ENCODE measurements at places on chromosomes 1 and 21.
A peak's percentile ranks its signal among the peaks of the same experiment; 100 is the strongest.

DNA sequence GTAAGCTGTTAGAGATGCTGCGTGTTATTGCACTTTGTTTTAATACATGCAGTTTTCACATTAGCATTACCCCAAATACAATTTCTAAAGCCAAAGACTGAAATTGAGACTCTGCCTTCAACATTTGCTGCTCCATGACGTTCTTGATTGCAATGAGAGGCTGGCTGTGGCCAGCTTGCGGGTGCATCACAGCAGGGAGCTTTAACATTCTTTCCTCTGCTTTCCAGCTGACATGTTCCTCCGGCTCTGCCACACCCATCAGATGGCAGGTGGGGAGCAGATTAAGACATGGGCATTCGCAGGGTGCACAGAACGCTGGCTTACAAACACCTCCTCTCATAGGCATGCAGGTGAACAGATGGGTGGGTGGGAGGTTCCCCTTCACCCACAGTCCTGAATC, 314.1 kb downstream of the DISC1 start:
- no peak for DNase-seq

- DNase-seq: no peak
Measured at GRCh38 chr1:171251042-171251951, 3.0 kb downstream of the FMO1 start.

- no peak for DNase-seq
Measured at GRCh38 chr1:8437347-8437746, 119.4 kb downstream of the SLC45A1 start.

- no peak for DNase-seq
Measured at GRCh38 chr1:68401506-68401905, 48.2 kb downstream of the RPE65 start.

DNA sequence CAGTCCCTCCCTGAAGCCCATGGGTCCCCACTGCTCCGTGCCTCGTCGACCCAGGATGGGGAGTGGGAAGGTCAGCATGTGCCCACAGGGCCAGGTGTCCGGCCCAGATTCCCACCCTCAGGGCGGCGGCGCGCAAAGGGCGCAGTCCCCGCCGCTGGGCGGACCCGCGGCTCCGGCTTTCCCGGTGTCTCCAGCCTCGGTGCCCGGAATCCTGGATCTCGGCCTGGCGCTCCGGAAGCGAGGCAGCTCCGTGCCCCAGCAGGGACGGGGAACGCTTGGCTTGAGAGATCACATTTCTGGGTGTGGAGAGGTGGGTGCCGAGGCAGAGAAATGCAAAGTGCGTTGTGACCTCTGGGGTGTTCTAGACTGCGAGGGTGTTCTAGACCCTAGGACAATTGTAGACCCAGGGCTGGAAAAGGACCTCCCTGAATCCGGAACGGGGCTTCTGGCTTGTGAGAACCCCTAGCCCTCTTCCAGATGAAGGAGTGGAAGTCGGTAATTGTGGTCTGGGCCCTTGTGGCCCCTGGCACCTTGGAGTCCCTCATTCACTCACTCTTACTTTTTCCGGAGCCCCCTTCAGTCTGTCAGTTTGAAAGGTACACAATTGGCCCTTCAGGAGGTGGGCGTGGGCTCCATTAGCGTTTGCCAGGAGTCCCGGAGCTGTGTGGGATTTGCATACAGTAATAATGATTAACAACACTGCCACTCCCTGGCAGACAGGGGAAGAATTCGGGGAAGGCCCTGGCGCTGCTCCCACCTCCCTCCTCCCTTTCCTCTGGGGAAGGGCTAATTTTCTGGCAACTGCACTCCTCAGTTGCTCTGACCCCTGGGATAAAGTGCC, 1.6 kb upstream of the KCND3 start:
- no peak for DNase-seq

GRCh38 chr1:11761988-11762406, at the start of gene C1orf167:
C1orf167 (plus strand) TSS chr1:11762193; CDS start chr1:11764401, 2,208 bp downstream.
- DNase-seq: no peak

DNA sequence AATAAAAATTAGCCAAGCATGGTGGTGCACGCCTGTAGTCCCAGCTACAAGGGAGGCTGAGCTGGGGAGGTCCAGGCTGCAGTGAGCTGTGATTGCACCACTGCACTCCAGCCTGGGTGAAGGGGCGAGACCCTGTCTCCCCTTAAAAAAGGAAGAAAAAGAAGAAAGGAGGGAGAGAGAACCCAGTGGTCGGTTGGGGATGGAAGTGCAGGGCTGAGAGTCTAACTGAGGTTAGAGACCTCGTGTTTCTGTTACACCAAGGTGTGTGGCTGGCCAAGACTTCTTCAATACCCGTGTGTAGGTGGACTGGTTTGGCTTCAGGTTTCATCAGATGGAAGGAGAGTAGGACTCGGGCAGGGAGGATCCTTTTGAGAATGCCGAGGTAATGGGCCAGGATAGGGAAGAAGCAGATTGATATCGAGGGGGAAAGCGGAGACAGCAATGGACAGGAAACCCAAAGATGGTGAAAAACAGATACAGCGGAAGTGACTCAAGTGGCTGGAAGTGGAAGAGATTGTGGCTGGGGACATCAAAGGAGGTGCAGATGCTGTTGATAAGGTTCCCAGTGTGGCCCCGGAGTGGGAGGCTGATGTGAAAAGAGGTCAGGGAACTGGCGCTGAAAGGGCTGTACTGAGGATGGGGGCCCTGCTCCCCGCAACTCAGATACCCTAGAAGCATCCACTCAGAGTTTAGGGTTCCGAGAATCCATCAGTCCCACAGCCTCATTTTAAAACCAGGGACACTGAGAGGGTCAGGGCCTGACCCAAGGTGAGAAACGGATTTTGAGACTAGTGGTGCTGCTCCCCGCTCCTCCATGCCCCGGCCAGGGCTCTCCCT, 681 bp upstream of the UBXN10 start:
- DNase-seq: peak; percentile 61

DNA sequence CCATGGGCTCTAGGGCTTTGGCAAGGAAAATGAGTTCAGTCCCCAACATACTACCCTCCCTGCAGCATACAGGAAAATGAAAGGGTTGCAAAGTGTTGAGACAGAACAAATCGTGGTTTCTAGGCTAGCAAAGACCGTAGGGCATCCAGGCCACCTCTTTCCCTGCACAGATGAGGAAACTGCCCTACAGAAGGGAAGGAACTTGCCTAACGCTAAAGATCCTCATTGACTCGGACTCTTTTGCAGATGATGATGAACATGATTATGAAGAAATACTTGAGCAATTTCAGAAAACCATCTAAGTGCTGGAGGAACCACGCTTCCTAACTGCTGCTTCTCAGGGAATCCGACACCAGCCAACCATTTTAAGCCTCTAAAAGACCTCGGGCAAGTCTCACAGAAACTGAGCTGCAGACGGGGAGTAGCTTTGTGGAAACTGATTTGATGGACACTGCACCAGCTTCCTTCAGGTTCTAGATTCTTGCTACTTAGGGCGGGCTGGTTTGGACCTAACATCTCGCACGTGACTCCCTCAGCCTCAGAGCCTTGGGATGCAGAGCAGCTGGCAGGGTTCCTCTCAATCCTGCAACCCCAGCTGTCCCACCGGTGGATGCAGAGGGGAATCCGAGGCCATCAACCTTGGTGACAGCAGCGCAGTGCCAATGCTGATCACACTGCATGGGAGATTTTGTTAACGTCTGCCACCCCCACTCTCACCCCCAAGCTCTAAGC, 13.4 kb downstream of the THEMIS2 start:
- no peak for DNase-seq

DNA sequence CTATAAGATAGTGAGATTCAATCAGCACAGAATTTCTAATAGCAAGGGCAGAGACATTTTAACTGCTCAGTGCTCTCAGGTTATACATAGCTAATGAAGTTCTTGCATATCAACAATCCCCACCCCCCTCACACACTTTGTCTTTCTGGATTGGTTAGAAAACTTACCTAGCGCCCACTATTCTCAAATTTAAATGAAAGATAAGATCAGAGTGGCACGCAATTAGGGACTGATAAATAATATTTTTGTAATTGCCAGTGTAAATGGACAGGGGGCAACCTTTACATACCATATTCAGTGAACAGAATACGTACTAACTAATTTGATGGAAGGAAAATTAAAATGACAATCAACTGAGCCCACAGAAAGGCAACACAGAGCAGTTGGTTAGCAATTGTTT, 11.7 kb downstream of the SELL start:
- no peak for DNase-seq

DNA sequence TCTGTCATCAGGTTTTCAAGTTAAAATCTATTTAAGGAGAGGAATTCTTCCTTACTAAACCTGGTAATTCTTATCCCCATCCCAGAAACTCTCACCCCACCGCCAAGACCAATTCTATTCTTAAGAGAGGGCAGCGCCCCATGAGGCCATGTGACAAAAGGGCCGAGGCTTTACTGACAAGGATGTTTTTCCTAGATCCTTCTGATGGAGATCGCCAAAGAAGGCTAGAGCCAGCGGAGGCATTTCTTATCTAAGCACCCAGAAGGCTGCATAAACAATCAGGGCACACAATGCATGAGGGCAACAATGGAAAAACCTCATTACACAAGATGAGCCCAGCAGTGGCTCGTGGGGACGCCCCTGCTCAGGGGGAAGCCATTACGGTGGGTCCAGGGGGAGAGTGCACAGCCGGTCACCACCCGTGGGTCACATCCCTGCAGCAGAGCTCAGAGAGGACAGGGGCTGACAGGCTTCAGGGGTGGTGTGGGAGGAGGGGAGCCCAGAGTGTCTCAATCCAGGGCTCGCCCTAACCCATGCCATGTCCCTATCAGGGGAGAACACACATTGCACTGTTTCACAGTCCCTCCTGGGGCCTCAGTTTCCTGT, 88.7 kb downstream of the ITPKB start:
- peak; percentile 85 for DNase-seq

- DNase-seq: no peak
Measured at GRCh38 chr1:3277011-3277471, 177.4 kb upstream of the ARHGEF16 start.

GRCh38 chr1:3522564-3523265, 68.2 kb downstream of the ARHGEF16 start:
- no peak for DNase-seq

DNA sequence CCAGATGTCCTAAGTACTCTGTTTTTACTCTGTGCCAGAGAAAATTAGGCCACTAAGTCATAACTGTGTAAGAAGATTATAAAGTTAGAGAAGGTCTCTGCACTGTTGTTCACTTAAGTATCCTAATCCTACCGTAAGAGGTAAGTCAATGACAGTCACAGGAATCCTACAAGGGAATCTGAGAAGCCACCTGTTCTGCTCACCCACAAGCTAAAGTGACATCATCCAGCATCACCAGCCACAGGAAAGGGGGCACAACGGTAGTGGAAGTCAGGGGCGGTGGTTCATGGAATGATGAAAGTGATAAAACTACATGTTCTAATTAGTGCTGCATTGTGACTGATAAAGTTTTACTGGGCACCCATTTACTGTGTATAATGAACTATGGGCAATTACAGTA, 92.7 kb downstream of the PLD5 start:
- no peak for DNase-seq

GRCh38 chr1:154657556-154657955, 49.6 kb upstream of the ADAR start:
- DNase-seq: peak; percentile 18

DNA sequence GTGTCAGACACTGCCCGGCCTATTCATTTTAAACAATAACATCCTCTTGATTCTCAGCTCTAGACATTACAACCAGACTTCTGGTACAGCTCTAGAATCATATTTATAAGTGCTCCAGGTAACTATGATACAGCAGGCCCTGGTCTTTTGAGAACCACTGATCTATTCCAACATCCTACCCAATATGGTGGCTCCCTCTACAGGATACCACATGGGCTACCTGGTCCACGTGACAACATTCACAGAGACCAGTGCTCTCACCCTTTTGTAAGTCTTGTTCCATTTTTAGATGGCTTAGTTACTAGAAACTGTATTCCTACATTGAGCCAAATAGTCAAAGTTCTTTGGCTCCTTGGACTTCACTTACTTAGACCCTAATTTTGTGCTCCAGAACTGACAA, 102.9 kb downstream of the PTPN14 start:
- DNase-seq: no peak

DNA sequence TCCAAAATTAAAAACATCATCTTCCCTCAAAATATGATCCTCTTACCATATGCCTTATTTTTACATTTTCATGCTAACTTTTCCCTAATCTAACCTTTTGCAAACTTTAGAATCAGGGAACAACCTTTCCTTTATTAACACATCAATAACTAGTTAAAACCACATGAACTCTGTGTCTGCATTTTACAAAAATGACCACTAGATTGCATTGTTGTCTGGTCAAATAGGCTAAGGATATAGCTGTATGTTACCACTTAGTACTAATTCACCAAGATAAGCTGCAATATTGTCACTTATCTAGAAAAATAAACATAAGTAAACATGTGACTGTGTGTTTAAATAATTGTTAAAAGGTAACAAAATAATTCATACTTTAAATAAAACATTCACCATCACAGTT, 82.3 kb downstream of the DENND1B start:
- no peak for DNase-seq

DNA sequence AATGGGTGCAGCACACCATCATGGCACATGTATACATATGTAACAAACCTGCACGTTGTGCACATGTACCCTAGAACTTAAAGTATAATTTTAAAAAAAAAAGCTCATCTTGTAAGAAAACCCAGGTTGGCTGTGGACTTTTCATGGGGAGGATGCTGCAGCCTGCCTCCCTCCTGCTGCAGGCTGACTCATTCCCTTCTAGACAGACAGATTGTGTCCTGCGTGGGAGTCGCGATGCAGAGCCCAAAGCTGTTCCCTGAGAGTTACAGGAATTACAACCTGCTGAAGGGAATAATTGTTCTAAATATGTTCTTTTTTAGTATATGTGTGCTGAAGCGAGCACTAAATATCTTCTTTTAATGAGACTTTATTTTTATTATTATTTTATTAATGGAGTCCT, 93.2 kb downstream of the TBX19 start:
- DNase-seq: no peak

GRCh38 chr1:2801535-2802291, at the start of gene TTC34:
TTC34 (minus strand) TSS chr1:2801693; CDS start chr1:2800827, 866 bp downstream.
- DNase-seq: peak; percentile 36

- DNase-seq: no peak
Measured at GRCh38 chr1:56229186-56229585, 350.2 kb downstream of the PLPP3 start.

GRCh38 chr1:13992489-13993285, 292.7 kb downstream of the PRDM2 start:
- DNase-seq: no peak

DNA sequence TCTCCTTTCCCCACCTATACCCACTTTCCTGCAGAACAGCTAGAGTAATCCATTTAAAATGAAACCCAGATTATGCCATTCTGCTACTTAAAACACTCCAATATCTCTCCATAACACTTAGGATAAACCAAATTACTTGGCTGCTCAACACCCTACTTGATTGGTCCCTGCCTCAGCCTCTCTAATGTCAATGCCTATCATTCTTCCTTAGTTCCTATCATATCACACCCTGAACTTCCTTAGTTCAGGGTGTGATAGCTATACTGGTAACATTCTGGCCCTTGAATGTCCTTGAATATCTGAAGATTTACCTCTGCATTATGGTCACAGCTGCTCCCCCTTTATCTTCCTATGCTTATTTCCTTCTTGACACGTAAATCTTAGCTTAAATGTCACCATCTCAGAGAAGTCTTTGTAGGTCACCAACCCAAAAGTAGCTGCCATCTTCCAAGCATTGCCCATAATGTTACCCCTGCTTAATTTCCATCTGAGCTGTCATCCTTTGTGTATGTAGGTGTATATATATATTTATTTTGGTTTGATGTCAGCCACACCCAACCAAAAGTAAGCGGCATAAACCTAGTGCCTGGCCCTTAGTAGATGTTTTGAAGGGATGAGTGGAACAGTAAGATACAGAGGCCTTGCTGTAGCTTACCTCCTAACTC, 379.8 kb downstream of the PTPRC start:
- DNase-seq: no peak

Data from CMK (cell line).